CD4-positive, alpha-beta T cell treated with Interleukin-17A for 4 hours (primary cell): ENCODE measurements at places on chromosomes 6 and 20.
A peak's percentile ranks its signal among the peaks of the same experiment; 100 is the strongest.

DNA sequence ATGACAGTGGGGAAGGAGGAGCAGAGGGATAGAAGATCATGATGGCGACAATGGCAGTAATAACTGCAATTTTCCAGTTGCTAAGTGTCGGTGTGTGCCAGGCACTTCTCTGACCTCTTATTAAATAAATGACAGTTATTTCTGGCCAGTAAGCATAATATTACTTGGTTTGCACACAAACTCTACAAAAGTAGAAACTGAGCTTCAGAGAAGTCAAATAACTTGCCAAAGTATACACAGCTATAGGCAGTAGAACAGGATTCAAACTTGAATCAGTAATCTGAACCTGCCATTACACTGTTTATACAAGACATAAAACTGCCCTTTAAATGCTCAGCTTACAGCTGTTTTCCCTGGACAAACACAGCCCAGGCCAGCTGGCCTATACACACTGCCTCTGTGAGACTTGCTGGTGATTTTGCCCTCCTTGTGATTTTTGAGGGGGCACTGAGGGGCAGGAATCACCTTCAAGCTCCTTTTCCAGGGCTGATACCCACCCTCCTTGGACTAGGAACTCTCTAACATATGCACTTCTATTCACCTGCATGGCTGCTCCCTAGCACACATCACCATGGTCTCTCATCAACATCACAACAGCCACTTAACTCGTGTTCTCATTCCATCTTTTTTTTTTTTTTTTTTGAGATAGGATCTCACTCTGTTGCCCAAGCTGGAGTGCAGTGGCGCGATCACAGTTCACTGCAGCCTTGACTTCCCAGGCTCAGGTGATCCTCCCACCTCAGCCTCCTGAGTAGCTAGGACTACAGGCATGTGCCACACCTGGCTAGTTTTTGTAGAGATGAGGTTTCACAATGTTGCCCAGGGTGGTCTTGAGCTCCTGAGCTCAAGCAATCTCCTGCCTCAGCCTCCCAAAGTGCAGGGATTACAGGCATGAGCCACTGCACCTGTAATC is 63.6 kb downstream of the SLC23A2 start:
- no peak for DNase-seq

- DNase-seq: no peak
These were observed 8.7 kb upstream of the GTF3C6 start for GRCh38 chr6:110949679-110950285.

DNA sequence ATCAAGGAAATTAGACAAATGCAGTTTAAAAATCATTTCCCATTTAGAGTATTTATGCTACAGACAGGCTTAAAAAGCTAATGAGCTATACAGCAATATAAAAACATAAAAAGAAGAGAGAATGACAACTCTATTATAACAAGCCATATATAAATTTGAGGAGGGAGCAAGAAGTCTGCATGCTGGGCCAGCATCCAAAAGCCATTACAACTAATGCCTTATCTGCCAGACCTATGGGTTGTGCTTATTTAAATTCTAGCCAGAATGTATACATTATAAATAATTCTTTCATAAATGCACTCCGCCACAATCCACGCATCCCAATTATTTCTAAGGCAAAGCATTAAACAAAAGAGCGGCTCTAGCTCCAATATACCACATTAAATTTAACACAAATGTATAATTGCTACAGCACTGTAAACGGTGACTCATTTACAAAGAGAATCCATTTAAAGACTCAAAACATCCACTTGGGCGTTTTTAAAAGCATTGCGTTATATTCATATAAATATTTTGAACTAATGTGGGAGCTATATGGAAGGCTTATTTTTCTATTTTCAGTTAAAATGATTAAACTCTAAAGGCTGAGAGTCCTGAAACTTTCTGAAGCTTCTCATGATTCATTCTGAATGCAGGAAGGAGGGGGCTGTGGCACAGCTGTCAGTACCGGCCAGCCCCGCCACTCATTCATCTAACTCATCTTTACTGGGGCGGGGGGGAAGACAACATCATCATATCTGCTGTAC is 37.7 kb upstream of the RAB22A start:
- no peak for DNase-seq

GRCh38 chr6:168546151-168546550 is 105.2 kb downstream of the SMOC2 start:
- no peak for DNase-seq

GRCh38 chr6:167479901-167480648 is 155.2 kb downstream of the TTLL2 start:
- no peak for DNase-seq

GRCh38 chr6:57173056-57173885 is 1.1 kb downstream of the BAG2 start:
- DNase-seq: peak; percentile 47

DNA sequence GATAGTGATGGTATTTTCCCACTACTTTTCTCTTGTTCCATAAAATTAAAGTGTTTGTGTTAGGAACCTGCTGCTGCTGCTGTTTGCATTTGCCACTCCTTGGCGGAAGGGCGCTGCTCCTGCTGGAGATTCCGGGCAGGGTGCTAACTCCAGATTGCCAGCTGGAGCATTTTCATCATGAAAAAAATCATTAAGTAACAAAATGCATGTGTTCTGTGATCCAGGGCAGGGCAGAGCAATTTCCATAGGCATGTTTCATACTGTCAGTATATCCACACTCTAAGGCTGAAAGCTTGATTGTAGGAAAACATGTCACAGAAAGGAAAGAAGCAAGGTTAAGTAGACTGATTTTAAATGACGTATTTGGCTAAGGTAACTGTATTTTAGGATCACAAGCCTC is 24.0 kb downstream of the PBOV1 start:
- DNase-seq: no peak

- DNase-seq: no peak
These were observed 8.5 kb downstream of the LRRC1 start for GRCh38 chr6:53803081-53803860.

DNA sequence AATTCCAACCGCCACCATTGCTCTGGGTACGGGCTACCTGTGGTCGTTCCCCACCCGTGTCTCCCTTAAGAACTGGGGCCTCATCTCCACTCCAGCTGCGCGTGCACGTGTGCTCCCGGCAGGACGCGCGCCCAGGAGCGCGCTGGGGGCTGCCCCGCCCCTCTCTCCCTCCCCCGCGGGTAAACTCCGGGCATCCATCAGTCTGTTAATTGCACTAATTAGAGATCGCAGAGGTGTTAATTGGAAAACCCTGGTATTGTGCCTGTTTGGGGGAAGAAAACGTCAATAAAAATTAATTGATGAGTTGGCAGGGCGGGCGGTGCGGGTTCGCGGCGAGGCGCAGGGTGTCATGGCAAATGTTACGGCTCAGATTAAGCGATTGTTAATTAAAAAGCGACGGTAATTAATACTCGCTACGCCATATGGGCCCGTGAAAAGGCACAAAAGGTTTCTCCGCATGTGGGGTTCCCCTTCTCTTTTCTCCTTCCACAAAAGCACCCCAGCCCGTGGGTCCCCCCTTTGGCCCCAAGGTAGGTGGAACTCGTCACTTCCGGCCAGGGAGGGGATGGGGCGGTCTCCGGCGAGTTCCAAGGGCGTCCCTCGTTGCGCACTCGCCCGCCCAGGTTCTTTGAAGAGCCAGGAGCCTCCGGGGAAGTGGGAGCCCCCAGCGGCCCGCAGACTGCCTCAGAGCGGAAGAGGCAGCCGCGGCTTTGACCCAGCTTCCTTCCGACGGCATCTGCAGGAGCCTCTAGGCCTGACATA is 14.4 kb downstream of the FOXP4 start:
- DNase-seq: peak; percentile 83
